ENCODE measurements at places on chromosomes 13 and 19. TPM values are rescaled to one million over a fixed set of nuclear protein-coding genes. Genes with fewer than 3 reads are reported as not detected.

Gene RFPL4A
- total RNA-seq = not detected

Gene SLC7A10
- not detected for total RNA-seq

Gene CCDC194
- total RNA-seq = not detected

GRCh38 chr13:22001336-22001735, 330.5 kb downstream of the FGF9 start:
- no peak for DNase-seq

DNA sequence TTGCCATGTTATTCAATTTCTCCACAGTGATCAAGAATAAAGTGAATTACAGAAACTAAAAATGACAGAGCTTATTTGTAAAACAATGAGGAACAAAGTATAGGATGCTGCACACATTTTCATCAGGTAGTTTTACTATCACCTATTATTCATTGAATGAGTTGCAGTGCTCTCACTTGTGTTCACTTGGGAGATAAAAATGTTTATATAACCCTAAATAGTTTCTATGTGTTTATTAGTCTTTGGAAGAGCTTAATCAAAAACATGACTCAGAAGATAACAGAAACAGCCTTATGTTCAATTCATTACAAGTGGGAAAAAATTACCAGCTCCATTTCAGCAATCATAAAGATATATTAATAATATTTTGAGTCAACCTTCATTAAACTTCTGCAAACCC, 796.2 kb downstream of the SLITRK1 start:
- peak; percentile 49 for DNase-seq

DNA sequence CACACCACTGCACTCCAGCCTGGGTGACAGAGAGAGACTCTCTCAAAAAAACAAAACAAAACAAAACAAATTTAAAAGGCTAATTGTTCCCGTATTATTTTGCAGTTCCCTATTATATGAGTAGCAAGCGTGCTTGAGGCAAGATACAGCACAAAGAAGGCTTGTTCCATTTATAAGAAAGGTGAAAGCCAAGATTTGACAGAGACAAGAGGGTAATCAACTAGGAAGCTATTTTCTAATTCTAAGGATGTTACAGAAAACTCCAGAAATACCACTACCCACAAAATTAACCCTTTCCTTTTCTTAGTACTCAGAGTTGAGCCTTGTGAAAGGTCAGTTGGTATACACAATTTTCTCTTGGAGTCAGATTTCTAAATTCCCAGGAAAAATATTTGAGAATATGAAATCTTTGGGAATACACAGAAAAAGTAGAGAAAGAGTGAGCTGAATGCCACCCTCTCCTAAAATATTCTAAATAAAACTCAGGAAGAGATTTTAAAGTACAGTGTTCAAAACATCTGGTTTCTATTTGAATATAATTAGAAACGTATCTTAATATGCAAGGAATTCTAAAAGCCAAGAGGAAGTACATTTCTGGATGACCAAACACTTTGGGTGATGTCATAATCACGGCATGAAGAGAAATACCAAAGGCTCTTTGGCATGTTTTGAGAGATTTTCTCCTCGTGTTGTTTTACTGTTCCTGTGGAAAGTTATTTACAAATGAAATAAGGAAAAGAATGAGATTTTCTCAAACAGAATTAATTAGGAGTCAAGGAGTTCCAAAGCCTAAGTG, 63.0 kb upstream of the FLT1 start:
- DNase-seq = peak; percentile 97

DNA sequence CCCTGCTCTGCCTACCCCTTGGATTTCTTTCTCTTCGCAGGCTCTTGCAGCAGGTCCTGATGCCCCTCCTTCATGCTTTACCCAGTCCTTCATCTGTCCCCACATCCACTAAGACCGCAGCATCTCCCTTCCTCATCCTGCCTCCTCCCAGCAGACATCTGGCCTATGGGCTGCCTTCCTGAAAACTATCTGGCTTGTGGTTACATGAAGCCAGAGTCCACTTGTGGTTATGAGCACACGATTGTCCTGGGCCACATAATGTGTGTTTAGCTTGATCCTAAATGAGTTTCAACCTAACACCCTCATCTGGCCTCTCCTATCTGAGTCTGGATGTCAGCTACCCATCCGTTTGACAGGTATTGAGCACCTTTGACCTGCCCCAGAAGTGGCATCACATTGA, 5.5 kb upstream of the ZNF175 start:
- DNase-seq = no peak

Gene HIPK4
- total RNA-seq = 0.28 TPM

DNA sequence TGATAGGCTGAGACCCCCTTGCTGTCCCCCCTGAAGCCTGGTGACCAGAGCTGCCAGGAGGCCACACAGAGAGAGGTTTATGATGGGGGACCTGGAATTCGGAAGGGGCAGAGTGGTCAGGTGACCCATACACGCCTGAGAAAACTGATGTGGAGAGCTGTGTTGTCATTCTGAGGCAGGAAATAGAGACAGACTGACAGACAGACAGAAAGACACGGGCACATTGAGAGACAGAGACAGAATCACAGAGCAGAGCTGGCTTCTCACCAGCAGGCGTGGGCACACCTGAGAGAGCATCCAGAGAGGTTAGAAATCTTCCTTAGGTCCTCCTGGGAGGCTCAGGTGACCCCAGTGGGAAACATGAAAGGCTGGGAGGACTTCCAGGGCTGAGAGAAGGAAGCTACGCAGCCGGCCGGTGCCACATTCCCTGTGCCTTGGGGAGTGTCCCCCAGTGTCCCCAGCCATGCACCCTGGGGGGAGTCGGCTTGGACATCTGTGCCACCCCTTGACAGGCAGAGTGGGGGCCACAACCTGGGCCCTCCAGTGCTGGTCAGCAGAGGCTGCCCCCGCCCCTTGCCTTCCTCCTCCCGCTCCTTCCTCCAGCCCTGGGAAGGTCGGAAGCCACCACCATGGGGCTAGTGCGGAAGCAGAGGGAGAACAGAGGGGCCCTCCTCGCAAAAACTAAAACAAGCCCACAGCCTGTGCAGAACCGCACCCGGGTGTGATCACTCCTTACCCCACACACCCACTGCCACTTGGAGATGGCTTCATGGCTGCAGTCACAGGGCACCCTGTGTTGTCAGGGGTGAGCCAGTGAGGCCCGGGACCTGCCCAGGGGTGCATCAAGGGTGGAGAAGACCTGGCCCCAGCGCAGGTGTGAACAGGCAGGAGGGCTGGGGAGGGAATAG, 2.2 kb downstream of the FFAR1 start:
- no peak for DNase-seq

DNA sequence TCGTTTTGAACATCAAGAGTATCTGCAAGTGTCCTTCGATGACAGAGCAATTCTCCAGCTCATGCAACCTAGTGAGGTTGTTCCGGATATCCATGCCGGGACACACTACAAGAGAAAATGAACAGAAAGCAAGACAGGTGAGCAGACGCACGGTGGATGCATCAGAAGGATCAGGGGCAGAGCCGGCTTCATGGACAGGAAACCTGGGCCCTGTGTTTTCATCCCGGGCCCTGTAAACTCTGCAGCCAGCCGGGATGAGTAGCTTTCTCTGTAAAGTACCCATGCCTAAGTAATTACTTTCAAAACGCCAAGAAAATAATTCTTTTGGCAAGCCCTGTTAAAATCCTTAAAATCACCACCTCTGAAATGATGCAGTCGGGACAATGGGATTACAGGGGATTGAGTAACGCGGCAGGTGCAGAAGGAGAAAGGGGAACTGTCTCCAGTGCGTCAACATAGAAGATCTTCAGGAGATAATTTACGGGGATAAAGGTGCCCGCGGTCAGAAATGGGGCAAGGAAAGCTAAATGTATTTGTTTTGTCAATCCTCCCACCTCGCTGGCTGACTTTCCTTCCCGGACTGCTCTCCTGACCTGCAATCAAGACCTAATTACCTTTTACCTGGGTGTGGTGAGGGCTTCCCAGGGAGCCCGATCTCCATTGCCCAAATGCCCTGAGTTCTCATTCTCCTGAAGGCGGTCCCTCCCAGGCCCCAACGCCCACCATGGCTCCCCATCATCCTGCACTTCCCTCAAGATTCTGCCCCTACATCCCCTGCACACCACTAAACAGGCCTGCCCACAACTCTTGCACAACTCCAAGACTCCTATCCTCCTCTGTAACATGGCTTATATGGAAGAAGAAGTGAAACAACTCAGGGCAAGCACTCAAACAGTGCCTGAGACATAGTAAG, 26.2 kb downstream of the INSR start:
- DNase-seq = no peak

DNA sequence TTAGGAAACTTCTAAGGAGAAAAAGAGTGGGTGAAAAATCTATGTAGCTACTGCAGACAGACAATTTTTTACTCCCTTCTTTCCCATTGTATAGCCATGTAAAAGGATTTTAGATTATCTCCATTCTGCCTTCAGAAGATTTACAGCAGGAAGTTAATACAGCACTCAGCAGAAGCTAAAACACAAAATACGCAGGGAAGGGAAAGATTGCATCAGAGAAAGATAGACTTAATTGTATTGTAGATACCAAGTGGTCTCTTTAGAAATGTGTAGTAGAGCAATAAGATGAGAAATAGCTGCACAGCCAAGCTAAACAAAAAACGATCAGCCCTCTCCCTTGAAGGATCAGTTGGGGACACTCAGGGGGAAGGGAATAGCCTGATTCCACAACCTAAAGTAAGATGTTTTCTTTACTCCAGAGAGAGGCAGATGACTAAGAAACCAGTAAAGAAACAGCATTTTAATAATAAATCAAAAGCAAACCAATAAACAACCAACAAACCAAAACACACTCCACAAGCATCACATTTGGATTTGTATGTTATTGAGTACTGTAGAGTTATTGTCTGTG, 236.7 kb upstream of the SLITRK1 start:
- DNase-seq = no peak

DNA sequence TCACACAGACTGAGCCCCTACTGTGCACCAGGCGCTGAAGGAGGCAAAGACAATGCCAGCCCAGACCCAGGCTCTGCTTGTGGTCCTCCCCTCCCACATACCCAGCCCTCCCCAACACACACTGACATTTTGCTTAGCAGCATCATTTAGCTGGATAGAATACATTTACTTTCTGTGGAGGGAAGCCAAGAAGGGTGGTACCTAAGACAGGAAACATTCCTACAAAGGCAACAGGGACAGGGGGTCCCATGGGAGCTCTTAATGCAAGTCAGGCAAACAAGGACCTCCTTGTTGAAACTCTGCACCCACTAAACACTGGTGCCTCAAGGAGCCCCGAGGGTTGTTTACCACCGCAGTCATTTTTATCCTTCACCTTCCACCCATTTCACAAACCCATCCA, 77.0 kb upstream of the ZNF507 start:
- no peak for DNase-seq

Gene ALOX5AP
- total RNA-seq = not detected

DNA sequence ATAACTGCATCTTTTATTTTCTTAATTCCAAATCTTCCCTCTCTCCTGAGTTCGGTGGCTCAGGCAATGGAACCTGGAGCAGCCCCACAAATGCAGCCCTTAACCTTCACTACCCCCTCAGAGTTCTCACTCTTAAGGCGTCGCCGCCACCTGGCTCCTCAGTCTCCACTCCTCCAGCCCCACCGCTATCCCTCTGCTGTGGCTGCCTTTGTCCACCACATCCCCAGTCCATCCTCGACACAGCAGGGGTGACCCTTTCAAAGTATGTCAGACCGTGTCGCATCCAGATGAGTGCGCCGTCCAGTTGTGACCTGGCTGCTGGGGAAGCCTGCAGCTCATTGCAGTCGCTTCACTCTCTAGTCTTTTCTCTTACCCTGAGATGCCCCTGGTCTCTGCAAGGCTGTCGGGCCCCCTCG, 1.0 kb downstream of the SPPL2B start:
- no peak for DNase-seq

Gene ZNF723
- not detected for total RNA-seq

- peak; percentile 41 for DNase-seq
These were observed 18.7 kb downstream of the GPR180 start for GRCh38 chr13:94620286-94620896.

GRCh38 chr13:93751117-93751516, 524.5 kb downstream of the GPC6 start:
- DNase-seq = peak; percentile 18

GRCh38 chr13:62483774-62484173, 1068.1 kb upstream of the PCDH20 start:
- DNase-seq = peak; percentile 7

Gene ZNF524
- total RNA-seq = 2.3 TPM

Gene ATXN8OS
- total RNA-seq = not detected

- DNase-seq = no peak
These were observed 22.4 kb downstream of the OLFM2 start for GRCh38 chr19:9914001-9914314.

- DNase-seq = no peak
These were observed 78.7 kb downstream of the ZNF536 start for GRCh38 chr19:30450835-30451321.

Gene OR2Z1
- not detected for total RNA-seq

Gene TNNT1
- 1.3 TPM for total RNA-seq

- no peak for DNase-seq
These were observed 3.2 kb downstream of the CRLF1 start for GRCh38 chr19:18603255-18603957.

DNA sequence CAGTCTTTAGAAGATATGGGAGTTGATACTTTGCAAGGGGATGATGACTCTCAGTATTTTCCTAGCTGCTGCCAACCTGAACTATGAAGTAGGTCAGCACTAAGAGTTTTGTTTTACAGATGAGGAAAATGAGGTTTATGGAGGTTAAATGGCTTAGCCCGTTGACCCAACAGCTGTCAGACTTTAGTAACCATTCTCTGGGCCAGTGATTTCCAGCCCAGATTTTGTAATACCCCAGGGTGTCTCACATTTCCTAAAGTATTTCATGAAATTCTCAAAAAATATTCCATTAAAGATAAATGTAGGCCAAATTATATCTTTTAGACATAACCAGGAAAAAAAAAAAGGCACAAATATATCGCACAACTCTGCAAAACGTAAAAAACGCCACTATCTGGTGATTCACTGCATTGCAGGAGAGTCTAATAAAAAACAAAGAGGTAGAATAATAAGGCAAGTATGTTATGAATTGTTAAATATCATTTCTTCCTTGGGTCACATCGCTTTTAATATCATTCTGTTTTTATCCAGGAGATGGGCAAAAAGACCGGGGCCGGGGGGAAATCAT, 112.5 kb downstream of the DACH1 start:
- DNase-seq = no peak

Gene PRTN3
- not detected for total RNA-seq

DNA sequence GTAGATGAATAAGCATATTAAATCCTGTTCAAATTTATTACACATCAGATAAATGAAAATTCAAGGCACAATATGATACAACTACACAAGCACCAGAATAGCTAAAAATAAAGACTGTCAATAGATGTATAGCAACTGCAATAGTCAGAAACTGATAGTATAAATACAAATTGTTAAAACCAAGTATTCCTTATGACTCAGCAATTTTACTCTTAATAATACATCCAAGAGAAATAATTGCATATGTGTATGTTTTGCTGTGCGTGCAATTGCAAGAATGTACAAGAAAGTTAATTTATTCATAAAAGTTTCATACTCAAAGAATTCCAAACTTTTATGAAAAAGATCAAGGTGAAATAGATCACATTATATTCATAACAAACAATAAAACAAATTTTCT, 1338.1 kb downstream of the OLFM4 start:
- no peak for DNase-seq

Data from IMR-90 (cell line).